ENCODE measurements at places on chromosomes 1 and 21.

GRCh38 chr1:78516716-78517115 lies 25.9 kb downstream of the PTGFR start:
- no peak overlapping the region for H3K27ac ChIP-seq
- H3K27me3 ChIP-seq = peaks cover under 1% of the 10 kb centered on the region
- no peaks in the 10 kb centered on the region for H3K4me1 ChIP-seq
- H3K4me3 ChIP-seq = no peak overlapping the region

GRCh38 chr1:175628548-175629317 lies 114.7 kb downstream of the TNR start:
- H3K36me3 ChIP-seq = no peaks in the 10 kb centered on the region
- H3K27me3 ChIP-seq = peaks cover 15% of the 10 kb centered on the region
- DNase-seq = no peak

DNA sequence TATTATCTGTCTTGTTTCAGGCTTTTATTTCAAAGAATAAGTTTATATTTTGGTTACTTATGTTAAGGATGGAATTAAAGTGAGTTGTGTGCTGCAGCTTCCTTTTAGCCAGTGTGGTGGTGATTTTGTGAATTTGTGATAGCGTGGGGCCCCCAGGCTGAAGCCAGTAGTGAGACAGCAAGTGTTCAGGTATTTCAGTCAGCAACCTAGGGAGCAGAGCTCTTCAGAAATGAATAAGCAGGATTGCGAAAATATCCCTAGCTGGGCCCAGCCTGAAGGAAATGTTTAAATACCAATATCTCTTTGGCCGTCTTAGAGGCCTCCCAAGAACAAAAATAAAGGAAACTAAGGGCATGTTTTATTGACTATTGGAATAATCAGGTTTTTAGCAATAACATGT lies 150.8 kb upstream of the C1orf105 start:
- H3K4me1 ChIP-seq = peaks cover 6% of the 10 kb centered on the region
- no peaks in the 10 kb centered on the region for H3K36me3 ChIP-seq
- no peak overlapping the region for H3K27ac ChIP-seq
- H3K4me3 ChIP-seq = no peak overlapping the region
- H3K27me3 ChIP-seq = no peaks in the 10 kb centered on the region

- H3K4me3 ChIP-seq = no peak overlapping the region
- H3K36me3 ChIP-seq = peaks cover 3% of the 10 kb centered on the region
- peaks cover 16% of the 10 kb centered on the region for H3K27me3 ChIP-seq
- no peaks in the 10 kb centered on the region for H3K4me1 ChIP-seq
Measured at GRCh38 chr1:36869826-36870225, 164.5 kb downstream of the GRIK3 start.

GRCh38 chr1:1208713-1209433 lies 2.5 kb upstream of the TNFRSF18 start:
- peak overlapping the region; percentile 86 for H3K4me3 ChIP-seq
- peak; percentile 44 for DNase-seq
- peak overlapping the region; percentile 90 for H3K27ac ChIP-seq
- peaks cover 14% of the 10 kb centered on the region for H3K4me1 ChIP-seq

DNA sequence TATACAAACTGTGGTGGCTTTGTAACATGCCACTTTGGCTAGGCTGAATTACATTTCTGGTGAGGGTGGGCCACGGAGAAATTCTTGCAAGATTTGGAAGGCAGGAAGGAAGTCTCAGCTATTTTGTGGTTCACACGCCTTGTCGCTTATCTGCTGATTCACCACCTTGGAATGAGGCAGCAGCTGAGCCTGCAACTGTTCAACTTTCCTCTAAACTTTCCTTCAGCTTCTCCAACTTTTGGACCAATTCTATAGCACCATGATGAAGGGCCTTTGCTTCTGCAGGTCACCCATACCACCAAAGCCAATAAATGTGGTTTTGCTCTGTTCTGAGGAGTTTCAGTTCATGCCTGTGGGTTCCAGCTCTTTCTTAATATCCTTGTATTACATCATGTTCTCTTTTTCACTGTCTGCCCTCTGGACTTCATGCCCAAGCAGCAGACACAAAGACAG lies 337.6 kb upstream of the SNX7 start:
- no peak overlapping the region for H3K27ac ChIP-seq
- H3K27me3 ChIP-seq = no peaks in the 10 kb centered on the region
- H3K4me1 ChIP-seq = peaks cover 40% of the 10 kb centered on the region

- no peaks in the 10 kb centered on the region for H3K4me1 ChIP-seq
- H3K36me3 ChIP-seq = no peaks in the 10 kb centered on the region
- peaks cover 19% of the 10 kb centered on the region for H3K27me3 ChIP-seq
- DNase-seq = no peak
Measured at GRCh38 chr1:58763214-58763613, 20.6 kb downstream of the JUN start.

DNA sequence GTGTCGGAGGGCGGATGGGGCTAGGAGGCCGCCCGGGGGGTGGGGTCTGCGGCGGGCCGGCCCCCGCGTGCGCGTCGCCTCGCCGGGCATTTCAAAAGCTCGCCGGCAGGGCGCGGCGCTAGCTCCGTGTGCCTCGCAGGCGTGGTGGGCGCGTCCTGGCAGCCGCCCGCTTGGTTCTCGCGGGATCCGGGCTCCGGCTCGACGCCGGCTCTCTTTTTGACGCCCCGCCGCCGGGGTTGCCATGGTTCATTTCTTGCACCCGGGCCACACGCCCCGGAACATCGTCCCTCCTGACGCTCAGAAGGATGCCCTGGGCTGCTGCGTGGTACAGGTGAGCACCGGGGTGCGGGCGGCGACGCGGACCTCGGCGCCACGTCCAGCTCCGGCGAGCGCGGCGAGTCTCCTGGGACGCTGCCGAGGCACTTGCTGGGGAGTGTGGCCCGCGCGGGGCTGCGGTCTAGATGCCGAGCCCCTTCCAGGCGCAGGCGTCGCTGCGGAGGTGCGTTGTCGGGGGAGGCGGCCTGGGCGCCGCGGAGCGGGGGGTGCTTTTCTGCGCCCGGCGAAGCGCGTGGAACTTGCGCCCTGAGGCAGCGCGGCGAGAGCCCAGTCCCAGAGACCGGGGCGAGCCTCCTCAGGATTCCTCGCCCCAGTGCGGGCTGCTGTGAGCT lies at the start of gene ZYG11A:
Gene ZYG11A (plus strand): TSS at position 118 of the 668 bp plus-strand sequence. CDS start 124 bp downstream, at position 242.
- no peak within 1 kb of the TSS for H3K27ac ChIP-seq
- H3K4me1 ChIP-seq = peaks cover 3% of the 10 kb centered on the region

DNA sequence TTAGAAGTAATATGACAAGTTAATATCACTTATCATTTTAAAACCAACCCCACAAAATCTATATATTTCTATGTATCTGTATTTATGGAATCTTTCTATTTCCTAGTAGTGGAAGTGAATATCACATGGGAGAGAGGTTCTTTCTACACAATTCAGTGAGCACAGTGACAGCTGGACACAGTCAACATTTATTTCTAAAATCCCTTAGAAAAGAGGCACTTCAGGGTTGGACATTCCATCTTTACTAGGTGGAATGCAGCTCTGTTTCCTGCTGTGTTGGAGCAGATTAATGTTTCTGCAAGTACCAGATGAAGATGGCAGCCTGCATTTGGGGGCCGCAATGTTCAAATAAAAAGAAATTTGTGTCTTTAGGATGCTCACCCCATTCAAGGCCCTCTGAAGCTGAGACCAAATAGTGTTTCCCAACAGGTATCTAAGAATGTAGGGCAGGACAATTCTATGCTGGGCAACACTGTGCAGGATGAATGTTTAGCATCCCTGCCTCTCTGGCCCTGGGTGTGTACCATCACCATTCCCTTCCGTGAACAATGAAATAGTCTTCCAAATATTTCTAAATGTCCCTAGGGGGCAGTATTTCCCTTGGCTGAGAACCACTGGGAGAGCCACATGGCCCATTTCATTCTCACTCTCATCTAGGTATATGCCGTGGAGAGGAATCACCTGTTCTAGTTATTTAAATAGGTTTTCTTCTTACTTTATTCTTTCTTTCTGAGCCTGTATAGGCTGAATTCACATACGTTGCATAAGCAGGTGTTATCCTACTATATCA lies 394.8 kb downstream of the PRDM2 start:
- H3K4me1 ChIP-seq = no peaks in the 10 kb centered on the region
- no peaks in the 10 kb centered on the region for H3K36me3 ChIP-seq
- H3K4me3 ChIP-seq = no peak overlapping the region
- peaks cover 50% of the 10 kb centered on the region for H3K27me3 ChIP-seq

DNA sequence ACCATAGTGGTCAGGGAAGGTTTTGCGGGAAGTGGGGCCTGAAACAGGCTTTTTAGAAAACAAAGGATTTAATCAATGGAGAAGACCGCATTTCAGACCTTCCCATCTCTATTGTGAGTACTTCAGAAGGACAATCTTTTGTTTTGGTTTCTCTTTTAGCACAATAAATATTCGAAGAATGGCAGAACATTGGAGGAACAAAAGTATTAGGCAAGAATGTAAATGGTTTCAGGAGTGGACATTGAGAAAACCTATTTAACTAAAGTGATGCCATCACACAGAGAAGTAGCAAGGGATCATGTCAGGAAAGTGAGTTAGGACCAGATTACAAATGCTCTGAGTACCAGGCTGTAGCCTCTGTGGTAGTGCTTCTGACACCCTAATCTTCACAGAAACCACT lies 26.8 kb upstream of the UBE2U start:
- no peaks in the 10 kb centered on the region for H3K36me3 ChIP-seq
- H3K4me3 ChIP-seq = no peak overlapping the region
- H3K27me3 ChIP-seq = peaks cover 29% of the 10 kb centered on the region
- no peaks in the 10 kb centered on the region for H3K4me1 ChIP-seq
- no peak overlapping the region for H3K27ac ChIP-seq

- no peaks in the 10 kb centered on the region for H3K36me3 ChIP-seq
- peaks cover 17% of the 10 kb centered on the region for H3K27me3 ChIP-seq
- no peak overlapping the region for H3K27ac ChIP-seq
Measured at GRCh38 chr1:18325136-18325535, 155.6 kb upstream of the KLHDC7A start.

DNA sequence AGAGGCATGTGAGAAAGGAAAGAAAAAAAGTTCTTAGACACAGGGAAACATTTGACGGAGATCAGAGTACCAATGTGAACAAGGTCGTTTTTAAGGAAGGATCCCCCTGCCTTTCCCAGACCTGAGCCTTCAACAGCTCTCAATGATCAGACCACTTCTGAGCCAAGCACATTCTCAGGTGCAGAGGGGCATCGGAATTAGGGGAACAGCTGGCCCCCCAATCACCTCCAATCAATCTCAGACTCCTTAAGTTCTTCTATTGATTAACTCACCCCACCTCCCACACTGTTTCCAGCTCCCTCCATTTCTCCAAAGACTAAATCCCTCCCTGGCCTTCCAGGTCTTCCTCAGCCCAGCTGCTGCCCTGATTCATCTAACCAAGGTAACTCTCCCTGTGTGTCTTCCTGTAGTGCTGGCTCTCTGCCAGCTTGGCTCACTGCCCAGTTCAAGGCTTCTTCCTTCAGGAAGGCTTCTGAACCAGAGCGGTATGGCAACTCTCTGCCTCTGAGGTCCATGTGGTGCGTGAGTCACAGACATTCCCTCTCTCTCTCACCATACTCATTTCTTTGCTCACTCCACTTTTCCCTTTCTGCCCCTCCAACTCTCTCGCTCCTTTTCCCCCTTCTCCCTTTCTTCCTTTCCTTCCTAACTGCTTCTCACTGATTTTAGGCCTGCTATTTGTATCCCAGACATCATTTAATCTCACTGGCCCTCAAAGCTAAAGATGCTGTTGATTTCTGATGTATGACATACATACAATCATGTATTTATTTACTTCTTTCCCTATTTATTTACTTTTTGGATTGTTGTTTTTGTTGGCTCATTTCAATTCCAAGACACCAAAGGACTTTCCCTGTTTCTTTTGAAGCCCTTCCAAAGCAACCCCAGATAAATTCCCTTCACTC lies 18.1 kb downstream of the CFAP45 start:
- H3K4me1 ChIP-seq = no peaks in the 10 kb centered on the region
- H3K4me3 ChIP-seq = no peak overlapping the region
- H3K36me3 ChIP-seq = no peaks in the 10 kb centered on the region
- H3K27me3 ChIP-seq = no peaks in the 10 kb centered on the region

DNA sequence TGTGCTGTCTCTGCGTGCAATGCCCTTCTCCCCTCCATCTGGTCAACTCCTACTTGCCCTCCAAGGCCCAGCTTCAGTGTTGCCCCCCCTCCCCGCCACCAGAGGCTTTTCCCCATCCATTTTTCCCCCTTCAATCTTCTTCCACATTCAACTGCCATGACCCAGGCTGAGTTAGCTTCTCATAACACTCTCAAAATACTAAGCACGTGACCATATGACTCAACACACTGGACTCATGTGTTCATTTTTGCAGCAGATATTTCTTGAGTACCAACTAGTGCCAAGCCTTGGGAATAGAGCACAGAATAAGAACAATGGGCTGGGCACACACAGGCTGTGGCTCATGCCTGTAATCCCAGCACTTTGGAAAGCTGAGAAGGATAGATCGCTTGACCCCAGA lies 132.1 kb downstream of the IGSF21 start:
- H3K4me1 ChIP-seq = no peaks in the 10 kb centered on the region
- no peak overlapping the region for H3K27ac ChIP-seq
- no peaks in the 10 kb centered on the region for H3K36me3 ChIP-seq
- H3K4me3 ChIP-seq = no peak overlapping the region
- DNase-seq = no peak

GRCh38 chr1:159067699-159068621 lies 8.6 kb downstream of the AIM2 start:
- no peaks in the 10 kb centered on the region for H3K27me3 ChIP-seq
- peaks cover 14% of the 10 kb centered on the region for H3K36me3 ChIP-seq
- H3K27ac ChIP-seq = peak overlapping the region; percentile 99
- no peak for DNase-seq

DNA sequence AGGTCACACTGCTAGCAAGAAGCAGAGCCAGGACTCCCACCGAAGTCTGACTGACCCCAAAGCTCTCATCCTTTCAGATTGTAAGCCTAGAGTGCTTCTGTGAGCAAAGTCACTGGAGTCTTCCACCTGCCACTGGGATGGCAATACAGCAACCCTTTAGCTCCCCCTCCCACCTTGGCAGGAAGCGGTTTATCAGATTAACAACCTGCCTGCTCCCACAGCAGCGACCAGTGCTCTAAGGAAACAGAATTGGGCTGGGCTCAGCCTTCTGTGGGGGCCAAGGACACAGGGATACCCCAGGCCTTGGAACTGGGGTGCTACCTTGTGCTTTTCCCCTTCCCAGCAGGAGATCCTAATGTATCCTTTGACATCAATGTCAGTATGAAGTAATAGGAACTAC lies 76.0 kb downstream of the GFI1 start:
- peak; percentile 14 for DNase-seq
- peak overlapping the region; percentile 20 for H3K4me3 ChIP-seq
- peaks cover 30% of the 10 kb centered on the region for H3K4me1 ChIP-seq
- peak overlapping the region; percentile 3 for H3K27ac ChIP-seq
- H3K27me3 ChIP-seq = no peaks in the 10 kb centered on the region

- H3K4me3 ChIP-seq = no peak overlapping the region
- no peaks in the 10 kb centered on the region for H3K36me3 ChIP-seq
- peaks cover 25% of the 10 kb centered on the region for H3K4me1 ChIP-seq
- DNase-seq = no peak
- H3K27me3 ChIP-seq = no peaks in the 10 kb centered on the region
Measured at GRCh38 chr1:155703216-155703615, 14.3 kb downstream of the DAP3 start.

GRCh38 chr1:117093091-117093534 lies 28.4 kb downstream of the TRIM45 start:
- no peaks in the 10 kb centered on the region for H3K27me3 ChIP-seq
- H3K4me3 ChIP-seq = no peak overlapping the region
- no peaks in the 10 kb centered on the region for H3K4me1 ChIP-seq
- peak overlapping the region; percentile 52 for H3K27ac ChIP-seq
- no peak for DNase-seq

GRCh38 chr1:4207183-4207582 lies 307.1 kb upstream of the C1orf174 start:
- no peak overlapping the region for H3K4me3 ChIP-seq
- H3K27me3 ChIP-seq = peaks cover 14% of the 10 kb centered on the region
- no peak for DNase-seq
- no peaks in the 10 kb centered on the region for H3K36me3 ChIP-seq
- no peaks in the 10 kb centered on the region for H3K4me1 ChIP-seq
